ENCODE measurements at places on chromosomes 11 and 22. TPM values are rescaled to one million over a fixed set of nuclear protein-coding genes. Genes with fewer than 3 reads are reported as not detected.

- no peak for DNase-seq
Measured at GRCh38 chr11:72832301-72833082, 18.3 kb downstream of the ATG16L2 start.

DNA sequence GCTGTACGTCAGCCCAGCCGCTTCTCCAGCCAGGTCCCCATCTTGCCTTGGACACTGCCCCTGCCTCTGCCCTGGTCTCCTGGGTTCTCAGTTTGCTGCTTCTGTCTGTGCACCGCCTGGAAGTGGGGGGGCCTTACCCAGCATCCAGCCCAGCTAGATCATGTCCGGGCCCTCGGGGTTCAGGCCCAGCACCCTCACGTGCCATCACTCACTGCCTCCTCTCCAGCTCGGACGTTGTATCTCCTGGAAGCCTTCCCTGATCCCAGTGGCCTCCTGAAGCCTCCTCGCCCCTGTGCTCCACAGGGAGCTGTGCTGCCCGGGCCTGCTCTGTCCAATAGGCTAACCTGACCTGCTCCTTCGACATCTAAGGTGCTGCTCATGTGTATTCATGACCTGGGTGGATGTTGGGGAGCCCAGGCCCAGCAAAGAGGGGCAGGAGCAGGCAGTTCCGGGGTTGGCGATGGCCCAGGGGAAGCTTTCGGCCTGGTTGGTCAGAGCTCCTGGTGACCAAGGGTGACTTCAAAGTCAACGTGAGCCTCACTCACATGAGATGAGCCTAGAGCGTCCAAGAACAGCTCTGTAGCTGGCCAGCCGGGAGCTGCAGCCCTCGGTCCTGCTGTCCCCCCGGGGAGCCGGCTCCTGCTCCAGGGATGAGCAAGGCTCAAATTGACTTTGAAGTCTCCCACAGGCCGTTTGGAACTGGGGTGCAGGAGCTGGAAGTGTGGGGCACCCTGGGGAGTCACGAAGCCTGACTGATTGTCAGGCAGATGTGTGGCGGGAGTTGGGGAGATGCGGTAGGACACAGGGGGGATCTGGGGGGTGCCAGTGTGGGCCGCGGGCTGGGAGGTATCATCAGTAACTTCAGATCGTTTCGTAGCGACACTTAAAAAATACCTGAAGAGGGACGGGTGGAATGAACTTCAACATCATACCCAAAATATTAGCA is 5.2 kb upstream of the ASCL2 start:
- DNase-seq, result no peak

DNA sequence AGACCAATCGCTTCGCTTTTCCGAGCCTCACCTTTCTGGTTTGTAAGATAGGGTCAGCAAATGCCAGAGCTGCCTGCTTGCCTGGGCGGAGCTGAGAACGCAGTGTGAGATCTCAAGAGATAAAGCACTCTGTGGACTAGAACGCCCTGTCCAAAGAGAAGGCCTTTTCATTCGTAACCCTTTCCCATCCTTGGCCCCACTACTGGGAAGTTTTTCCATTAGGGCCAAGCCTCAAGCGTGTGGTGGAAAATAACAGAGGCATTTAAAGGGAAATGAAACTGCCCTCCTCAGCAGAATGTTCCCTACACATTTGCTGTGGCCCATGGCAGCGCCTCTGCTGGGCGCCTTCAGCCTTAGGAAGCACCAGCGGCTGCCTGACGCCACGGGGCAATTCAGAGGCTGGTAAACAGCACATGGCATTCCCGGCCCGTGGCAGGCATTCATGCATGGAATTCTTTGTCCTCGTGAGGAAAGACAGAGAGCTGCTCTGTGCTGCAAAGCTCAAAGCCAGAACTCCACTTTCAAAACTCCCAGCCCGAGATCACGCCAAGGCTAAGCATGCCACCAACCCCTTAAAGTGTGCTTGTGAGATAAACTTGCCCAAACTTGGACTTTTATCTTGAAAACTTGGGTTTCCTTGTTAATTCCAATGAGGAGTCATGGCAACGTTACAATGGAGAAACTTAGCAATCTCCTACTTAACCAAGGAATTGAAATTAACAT is 38.1 kb downstream of the AHNAK start:
- peak; percentile 58 for DNase-seq

DNA sequence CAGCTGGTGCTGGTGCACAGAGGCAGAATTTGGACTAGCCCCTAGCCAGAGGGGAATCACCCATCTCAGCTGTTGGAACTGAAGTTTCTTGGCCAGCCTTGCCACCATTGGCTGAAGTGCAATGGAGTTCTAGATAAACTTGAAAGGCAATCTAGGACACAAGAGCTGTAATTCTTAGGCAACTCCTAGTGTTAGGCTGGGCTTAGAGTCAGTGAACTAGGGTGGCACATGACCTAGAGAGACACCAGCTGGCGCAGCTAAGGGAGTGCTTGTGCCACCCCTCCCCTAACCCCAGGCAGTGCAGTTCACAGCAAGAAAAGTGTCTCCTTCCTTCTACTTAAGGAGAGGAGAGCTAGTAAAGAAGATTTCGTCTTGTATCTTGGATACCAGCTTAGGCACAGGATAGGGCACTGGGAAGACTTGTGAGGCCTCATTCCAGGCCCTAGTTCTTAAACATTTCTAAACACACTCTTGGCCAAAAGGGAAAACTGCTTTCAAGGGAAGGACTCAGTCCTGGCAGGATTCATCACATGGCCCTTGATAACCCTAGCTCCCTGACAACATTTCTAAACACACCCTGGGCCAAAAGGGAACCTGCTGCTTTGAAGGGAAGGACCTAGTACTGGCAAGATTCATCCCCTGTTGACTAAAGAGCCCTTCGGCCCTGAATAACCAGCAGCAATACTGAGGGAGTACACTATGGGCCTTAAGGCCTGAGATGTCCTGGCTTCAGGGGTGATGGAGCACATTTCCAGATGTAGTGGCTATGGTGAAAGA is 53.4 kb downstream of the XRRA1 start:
- DNase-seq, result no peak

GRCh38 chr22:27804470-27805297 is 3.1 kb upstream of the MN1 start:
- DNase-seq, result peak; percentile 80

GRCh38 chr11:105230586-105230985 is 91.0 kb upstream of the CARD18 start:
- DNase-seq, result no peak

DNA sequence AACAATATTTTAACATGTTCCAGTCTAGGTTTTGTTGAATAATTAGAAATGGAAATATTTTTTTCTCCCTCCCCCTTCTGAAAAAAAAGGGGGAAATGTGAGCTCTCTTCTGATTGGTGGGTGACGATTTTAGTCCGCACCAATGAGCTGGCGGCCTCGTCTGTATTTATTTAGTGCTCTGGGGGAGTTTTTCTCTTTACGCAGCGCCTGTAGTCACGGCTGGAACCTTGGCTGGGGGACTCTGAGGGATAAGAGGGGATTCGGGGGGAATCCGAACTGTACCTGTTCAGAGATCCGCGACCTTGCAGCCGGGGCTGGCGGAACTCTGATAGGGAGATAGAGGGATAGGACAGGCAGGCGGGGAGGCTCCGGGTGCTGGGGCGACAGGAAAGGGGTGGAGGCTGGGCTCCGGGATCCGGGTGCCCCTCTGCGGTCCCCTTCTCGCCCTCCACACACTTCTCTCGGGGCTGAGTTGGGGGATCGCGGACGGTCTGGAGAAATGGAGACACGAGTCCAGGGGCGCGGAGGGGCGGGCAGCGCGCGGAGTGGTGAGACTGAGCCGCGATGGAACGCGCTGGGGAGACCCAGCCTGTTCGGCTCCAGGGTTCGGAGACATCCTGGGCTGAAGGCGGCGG is 99.7 kb upstream of the HSD17B12 start:
- DNase-seq, result no peak

Gene ABCC8
- not detected for total RNA-seq

Gene UBE2L3
- total RNA-seq, result 102 TPM

Gene TRIM51G
- total RNA-seq, result not detected

Gene CCDC116
- total RNA-seq, result 0.38 TPM

Gene CSF2RB
- not detected for total RNA-seq

All from SJCRH30 (cell line).